Immature natural killer cell (primary cell): ENCODE measurements at places on chromosomes 2 and 18. TPM values are rescaled to one million over a fixed set of nuclear protein-coding genes. Genes with fewer than 3 reads are reported as not detected.

DNA sequence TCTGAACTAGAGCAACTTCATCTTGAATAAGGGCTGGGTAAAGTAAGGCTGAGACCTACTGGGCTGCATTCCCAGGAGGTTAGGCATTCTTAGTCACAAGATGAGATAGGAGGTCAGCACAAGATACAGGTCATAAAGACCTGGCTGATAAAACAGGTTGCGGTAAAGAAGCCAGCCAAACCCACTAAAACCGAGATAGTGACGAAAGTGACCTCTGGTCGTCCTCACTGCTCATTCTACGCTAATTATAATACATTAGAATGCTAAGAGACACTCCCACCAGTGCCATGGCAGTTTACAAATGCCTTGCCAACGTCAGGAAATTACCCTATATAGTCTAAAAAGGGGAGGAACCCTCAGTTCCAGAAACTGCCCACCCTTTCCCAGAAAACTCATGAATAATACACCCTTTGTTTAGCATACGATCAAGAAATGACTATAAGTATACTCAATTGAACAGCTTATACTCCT lies 109.1 kb downstream of the FIGN start:
- H3K4me3 ChIP-seq = no peak overlapping the region
- H3K27me3 ChIP-seq = no peaks in the 10 kb centered on the region
- no peak for DNase-seq
- H3K27ac ChIP-seq = no peak overlapping the region
- H3K4me1 ChIP-seq = no peaks in the 10 kb centered on the region

DNA sequence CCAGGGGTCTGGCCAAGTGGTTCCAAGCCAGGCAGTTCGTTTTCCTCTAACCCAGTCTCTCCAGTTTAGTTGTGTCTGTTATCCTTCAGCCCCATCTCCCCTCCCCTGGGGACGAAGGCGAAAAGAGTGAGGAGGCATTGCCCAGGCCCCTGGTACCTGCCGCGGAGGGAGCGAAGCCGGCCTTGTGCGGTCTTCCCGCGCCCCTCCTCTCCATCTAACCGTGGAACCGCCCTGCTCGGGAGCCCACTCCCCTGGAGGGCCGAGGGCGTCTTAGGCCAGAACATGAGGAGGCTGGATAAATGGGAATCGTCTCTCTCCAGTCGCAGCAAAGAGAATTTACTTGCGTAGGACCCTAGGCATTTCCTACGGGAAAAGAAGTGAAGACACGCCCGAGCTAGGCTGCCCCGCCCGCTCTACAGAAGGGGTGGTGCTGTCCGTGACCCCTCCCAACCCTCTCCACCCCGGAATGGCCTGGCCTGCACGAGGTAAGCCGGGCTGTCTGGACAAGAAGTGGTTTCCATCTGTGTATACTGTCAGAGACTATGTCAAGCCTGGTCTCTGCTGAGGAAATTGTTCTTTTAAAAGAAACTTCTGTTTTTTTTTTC lies 156.2 kb downstream of the MIB1 start:
- H3K4me3 ChIP-seq = no peak overlapping the region
- H3K36me3 ChIP-seq = no peaks in the 10 kb centered on the region
- H3K27me3 ChIP-seq = peaks cover 15% of the 10 kb centered on the region
- DNase-seq = no peak

GRCh38 chr18:71598374-71598773 lies 945.8 kb downstream of the CBLN2 start:
- H3K36me3 ChIP-seq = no peaks in the 10 kb centered on the region
- no peak overlapping the region for H3K4me3 ChIP-seq
- H3K4me1 ChIP-seq = no peaks in the 10 kb centered on the region
- H3K27ac ChIP-seq = no peak overlapping the region
- no peak for DNase-seq
- H3K27me3 ChIP-seq = no peaks in the 10 kb centered on the region

GRCh38 chr2:145079641-145080040 lies 559.7 kb upstream of the ZEB2 start:
- no peak for DNase-seq
- H3K36me3 ChIP-seq = no peaks in the 10 kb centered on the region
- H3K27ac ChIP-seq = no peak overlapping the region
- H3K27me3 ChIP-seq = peaks cover 2% of the 10 kb centered on the region
- no peaks in the 10 kb centered on the region for H3K4me1 ChIP-seq
- no peak overlapping the region for H3K4me3 ChIP-seq

GRCh38 chr2:170928824-170929685 lies at the start of gene GORASP2:
Gene GORASP2, plus strand, starts transcription at chr2:170929253. Its CDS starts 88 bp downstream, at chr2:170929341.
- DNase-seq = peak; percentile 98
- peak within 1 kb of the TSS; percentile 97 for H3K4me3 ChIP-seq
- peaks cover 54% of the 10 kb centered on the region for H3K4me1 ChIP-seq
- H3K36me3 ChIP-seq = no peaks in the 10 kb centered on the region
- H3K27me3 ChIP-seq = peaks cover 7% of the 10 kb centered on the region

GRCh38 chr18:3150274-3150673 lies 69.5 kb downstream of the MYOM1 start:
- H3K27ac ChIP-seq = no peak overlapping the region
- H3K27me3 ChIP-seq = no peaks in the 10 kb centered on the region
- H3K36me3 ChIP-seq = no peaks in the 10 kb centered on the region
- peaks cover 6% of the 10 kb centered on the region for H3K4me1 ChIP-seq
- H3K4me3 ChIP-seq = no peak overlapping the region

DNA sequence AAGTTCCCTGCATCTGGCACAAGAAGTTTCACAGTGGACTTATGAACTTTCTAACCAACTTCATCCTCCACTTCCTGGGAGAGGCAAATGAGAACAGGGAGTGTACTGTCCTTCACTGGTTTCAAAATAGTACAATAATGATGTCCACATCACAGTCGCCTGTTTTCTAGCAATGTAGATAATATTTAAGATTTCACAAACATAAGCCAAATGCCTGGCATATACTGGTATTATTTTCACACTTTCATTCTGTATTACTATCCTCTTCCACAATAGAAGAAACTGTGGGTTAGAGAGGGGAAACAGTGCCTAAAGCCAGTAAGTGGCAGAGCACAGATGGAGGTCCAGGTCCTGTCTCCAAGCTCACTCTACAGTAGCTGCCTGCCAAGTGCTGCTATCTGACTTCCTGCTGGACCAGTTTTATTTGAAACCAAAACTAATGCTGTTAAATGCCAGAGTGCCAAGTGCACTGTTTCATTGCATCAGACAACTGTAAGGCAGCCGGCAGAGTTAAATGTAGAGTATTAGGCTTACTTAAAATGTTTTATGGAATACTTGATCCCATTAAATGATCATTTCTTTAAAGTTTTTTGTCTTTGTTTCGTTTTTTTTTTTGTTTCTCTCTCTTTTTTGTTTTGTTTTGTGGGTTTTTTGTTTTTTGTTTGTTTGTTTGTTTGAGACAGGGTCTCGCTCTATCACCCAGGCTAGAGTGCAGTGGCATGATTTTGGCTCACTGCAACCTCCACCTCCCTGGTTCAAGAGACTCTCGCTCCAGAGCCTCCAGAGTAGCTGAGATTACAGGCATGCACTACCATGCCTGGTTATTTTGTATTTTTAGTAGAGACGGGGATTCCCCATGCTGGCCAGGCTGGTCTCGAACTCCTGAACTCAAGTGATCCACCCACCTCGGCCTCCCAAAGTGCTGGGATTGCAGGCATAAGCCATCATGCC lies 15.1 kb downstream of the COBLL1 start:
- no peak for DNase-seq
- H3K27me3 ChIP-seq = peaks cover 3% of the 10 kb centered on the region
- no peaks in the 10 kb centered on the region for H3K4me1 ChIP-seq

DNA sequence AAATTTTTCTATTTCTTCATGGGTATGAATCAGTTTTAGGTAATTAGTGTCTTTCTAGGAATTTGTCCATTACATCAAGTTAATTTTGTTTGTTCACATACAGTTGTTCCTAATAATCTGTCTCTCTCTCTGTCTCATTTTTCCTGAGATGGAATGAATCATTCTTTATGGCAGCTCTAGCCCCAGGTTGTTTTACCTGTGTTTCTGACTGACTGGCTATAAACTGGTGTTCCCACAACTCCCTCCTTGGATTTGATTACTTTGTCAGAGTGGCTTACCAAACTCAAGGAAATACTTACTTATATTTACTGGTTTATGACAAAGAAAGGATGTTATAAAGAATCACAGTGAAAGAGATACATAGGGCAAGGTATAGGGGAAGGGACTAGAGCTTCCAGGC lies 15.1 kb downstream of the ADNP2 start:
- H3K27ac ChIP-seq = no peak overlapping the region
- H3K4me1 ChIP-seq = peaks cover 40% of the 10 kb centered on the region
- H3K4me3 ChIP-seq = no peak overlapping the region
- no peak for DNase-seq
- H3K36me3 ChIP-seq = peaks cover 27% of the 10 kb centered on the region
- H3K27me3 ChIP-seq = no peaks in the 10 kb centered on the region

DNA sequence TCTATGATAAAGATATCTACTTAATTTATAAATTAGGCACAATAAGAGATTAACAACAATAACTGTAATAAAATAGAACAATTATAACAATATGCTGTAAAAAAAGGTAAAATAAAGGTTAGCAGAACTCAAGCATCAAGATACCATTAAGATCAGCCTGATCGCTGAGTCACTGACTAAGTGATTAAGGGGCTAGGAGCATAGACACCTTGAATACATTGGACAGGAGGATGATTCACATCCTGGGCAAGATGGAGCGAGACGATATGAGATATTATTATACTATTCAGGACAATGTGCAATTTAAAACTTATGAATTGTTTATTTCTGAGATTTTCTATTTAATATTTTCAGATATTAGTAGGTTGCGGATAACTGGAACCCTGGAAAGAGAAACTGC lies 1277.8 kb upstream of the ZEB2 start:
- no peaks in the 10 kb centered on the region for H3K36me3 ChIP-seq
- no peak for DNase-seq
- H3K27ac ChIP-seq = no peak overlapping the region
- H3K4me1 ChIP-seq = no peaks in the 10 kb centered on the region

GRCh38 chr2:178828486-178828881 lies 21.3 kb upstream of the TTN start:
- DNase-seq = no peak
- no peaks in the 10 kb centered on the region for H3K36me3 ChIP-seq
- H3K4me3 ChIP-seq = no peak overlapping the region
- H3K27me3 ChIP-seq = no peaks in the 10 kb centered on the region

- no peaks in the 10 kb centered on the region for H3K36me3 ChIP-seq
- H3K27ac ChIP-seq = no peak within 1 kb of the TSS
- DNase-seq = peak; percentile 27
- peaks cover 26% of the 10 kb centered on the region for H3K4me1 ChIP-seq
These were observed at the start of gene SLC40A1 for GRCh38 chr2:189580658-189581353. Gene SLC40A1, minus strand, starts transcription at chr2:189580786. Its CDS starts 326 bp downstream, at chr2:189580460.

GRCh38 chr2:218257390-218257981 lies 3.3 kb upstream of the GPBAR1 start:
- H3K4me1 ChIP-seq = peaks cover 25% of the 10 kb centered on the region
- peak; percentile 72 for DNase-seq
- H3K27ac ChIP-seq = peak overlapping the region; percentile 78

GRCh38 chr2:71668326-71669057 lies 215.1 kb downstream of the DYSF start:
- no peaks in the 10 kb centered on the region for H3K36me3 ChIP-seq
- H3K27ac ChIP-seq = no peak overlapping the region
- H3K27me3 ChIP-seq = peaks cover 2% of the 10 kb centered on the region
- no peak overlapping the region for H3K4me3 ChIP-seq

- peaks cover 64% of the 10 kb centered on the region for H3K4me1 ChIP-seq
- DNase-seq = no peak
- H3K4me3 ChIP-seq = no peak overlapping the region
- peak overlapping the region; percentile 15 for H3K27ac ChIP-seq
- no peaks in the 10 kb centered on the region for H3K36me3 ChIP-seq
- H3K27me3 ChIP-seq = no peaks in the 10 kb centered on the region
These were observed 273.2 kb downstream of the ARHGAP15 start for GRCh38 chr2:143402451-143402850.

DNA sequence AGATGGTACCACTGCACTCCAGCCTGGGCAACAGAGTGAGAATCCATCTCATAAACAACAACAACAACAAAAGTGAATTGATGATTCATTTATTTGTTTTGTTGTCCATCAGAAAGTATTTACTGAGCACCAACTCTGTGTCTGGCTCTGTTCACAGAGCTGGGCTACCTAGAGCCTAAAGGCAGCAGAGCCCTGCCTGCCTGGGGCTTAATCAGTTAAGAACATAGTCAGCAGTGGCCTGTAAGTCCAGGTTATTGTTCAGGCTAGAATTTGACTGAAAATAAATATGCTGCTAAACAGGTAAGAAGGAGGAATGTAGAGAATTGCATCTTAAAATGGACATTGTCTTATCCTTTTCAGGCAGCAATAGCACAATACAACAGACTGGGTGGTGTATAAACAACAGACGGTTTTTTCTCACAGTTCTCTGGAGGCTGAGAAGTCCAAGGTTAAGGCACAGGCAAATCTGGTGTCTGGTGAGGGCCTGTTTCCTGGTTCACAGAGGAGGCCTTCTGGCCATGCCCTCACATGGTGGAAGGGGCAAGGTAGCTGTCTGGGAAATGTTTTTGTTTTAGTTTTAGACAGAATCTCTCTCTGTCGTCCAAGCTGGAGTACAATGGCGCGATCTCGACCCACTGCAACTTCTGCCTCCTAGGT lies 22.2 kb upstream of the ARL4C start:
- H3K27ac ChIP-seq = no peak overlapping the region
- no peak for DNase-seq
- no peaks in the 10 kb centered on the region for H3K27me3 ChIP-seq
- no peaks in the 10 kb centered on the region for H3K36me3 ChIP-seq
- no peaks in the 10 kb centered on the region for H3K4me1 ChIP-seq

GRCh38 chr18:51519571-51519970 lies 322.1 kb upstream of the MEX3C start:
- no peak overlapping the region for H3K27ac ChIP-seq
- no peak overlapping the region for H3K4me3 ChIP-seq
- H3K4me1 ChIP-seq = no peaks in the 10 kb centered on the region
- H3K27me3 ChIP-seq = peaks cover 2% of the 10 kb centered on the region

DNA sequence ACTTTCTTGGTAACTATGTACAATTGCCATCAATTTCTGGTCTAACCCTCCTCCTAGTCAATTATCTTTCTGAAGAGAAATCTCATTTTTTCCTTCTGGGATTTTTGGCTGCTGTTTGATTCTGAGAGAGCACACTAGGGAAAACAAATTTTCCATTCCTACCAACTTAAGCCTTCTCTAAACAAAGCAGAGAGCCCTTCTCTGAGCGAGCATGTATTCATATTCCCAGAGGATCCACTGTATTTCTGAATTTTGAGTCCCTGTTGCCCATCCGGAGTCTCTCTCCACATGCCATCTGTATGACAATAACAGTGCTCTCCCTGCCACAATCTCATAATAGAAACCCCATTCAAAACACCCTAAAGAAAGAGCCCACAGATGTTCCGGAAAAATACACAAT lies 78.5 kb downstream of the MAIP1 start:
- H3K4me1 ChIP-seq = no peaks in the 10 kb centered on the region
- H3K27ac ChIP-seq = no peak overlapping the region
- no peaks in the 10 kb centered on the region for H3K36me3 ChIP-seq
- H3K4me3 ChIP-seq = no peak overlapping the region
- H3K27me3 ChIP-seq = peaks cover 14% of the 10 kb centered on the region
- DNase-seq = no peak

GRCh38 chr2:231336236-231336635 lies 59.3 kb upstream of the B3GNT7 start:
- no peak for DNase-seq
- H3K4me1 ChIP-seq = no peaks in the 10 kb centered on the region
- no peak overlapping the region for H3K4me3 ChIP-seq
- no peak overlapping the region for H3K27ac ChIP-seq

Gene CLEC4F
- polyA plus RNA-seq = not detected

Gene ZFAND2B
- polyA plus RNA-seq = 128 TPM

Gene SH2D6
- not detected for polyA plus RNA-seq

Gene TRABD2A
- polyA plus RNA-seq = not detected

Gene DSG2
- polyA plus RNA-seq = not detected

Gene OSR1
- not detected for polyA plus RNA-seq

Gene CBLN2
- polyA plus RNA-seq = not detected

Gene MRPL44
- 39.6 TPM for polyA plus RNA-seq

Gene PSD4
- polyA plus RNA-seq = 17.0 TPM

Gene PROM2
- polyA plus RNA-seq = not detected
